NCI-H510A treated with DMSO at 0.1 percent for 48 hours (cell line): ENCODE measurements at places on chromosomes 1 and 21.
A peak's percentile ranks its signal among the peaks of the same experiment; 100 is the strongest.

- DNase-seq: no peak
These were observed 276.0 kb upstream of the NR5A2 start for GRCh38 chr1:199751506-199751905.

- no peak for DNase-seq
These were observed 8.4 kb upstream of the ZNF697 start for GRCh38 chr1:119656410-119656955.

- no peak for DNase-seq
These were observed 55.9 kb downstream of the CNST start for GRCh38 chr1:246622035-246622652.

GRCh38 chr1:68230484-68230802 lies 1.9 kb downstream of the WLS start:
- DNase-seq: peak; percentile 69

- no peak for DNase-seq
These were observed 62.1 kb downstream of the PCNT start for GRCh38 chr21:46385846-46386733.

DNA sequence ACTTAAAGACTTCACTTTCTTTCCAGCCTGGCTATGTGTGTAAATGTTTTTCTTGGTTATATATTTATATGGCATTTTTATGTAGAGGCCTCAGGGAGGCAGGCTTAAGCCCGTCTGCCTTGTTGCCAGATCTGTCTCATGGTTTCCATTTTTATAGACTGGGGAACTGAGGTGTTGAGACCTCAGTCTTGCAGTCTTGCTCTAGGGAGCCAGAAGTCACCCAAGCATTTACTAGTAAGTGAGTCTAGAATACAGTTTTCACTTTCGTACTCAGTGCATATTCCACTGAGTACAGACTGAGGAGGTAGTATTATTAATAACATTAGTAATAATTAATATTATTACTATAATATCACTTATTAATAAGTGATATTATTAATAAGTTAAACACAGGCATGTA lies 161.4 kb downstream of the UCK2 start:
- DNase-seq: no peak

GRCh38 chr1:27496604-27497155 lies 6.7 kb upstream of the WASF2 start:
- no peak for DNase-seq

DNA sequence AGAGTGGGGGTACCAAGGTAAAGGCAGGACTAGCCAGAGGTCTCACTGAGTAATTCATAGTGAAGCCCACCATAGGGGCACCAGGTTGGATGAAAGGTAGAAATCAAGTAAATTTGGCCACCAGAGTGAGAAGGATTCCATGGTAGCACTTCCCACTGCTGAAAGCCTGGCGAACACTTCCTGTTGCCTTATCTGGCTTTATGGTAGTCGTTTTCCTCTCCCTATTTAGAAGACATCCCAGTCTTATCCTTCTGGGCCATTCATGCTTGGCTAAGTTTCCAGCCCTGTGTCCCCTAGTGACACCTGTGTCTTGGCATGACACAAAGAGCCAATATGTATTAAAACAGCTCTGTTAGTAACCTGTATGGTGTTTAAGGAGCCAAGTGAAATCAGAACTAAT lies 74.3 kb upstream of the SIPA1L2 start:
- no peak for DNase-seq

DNA sequence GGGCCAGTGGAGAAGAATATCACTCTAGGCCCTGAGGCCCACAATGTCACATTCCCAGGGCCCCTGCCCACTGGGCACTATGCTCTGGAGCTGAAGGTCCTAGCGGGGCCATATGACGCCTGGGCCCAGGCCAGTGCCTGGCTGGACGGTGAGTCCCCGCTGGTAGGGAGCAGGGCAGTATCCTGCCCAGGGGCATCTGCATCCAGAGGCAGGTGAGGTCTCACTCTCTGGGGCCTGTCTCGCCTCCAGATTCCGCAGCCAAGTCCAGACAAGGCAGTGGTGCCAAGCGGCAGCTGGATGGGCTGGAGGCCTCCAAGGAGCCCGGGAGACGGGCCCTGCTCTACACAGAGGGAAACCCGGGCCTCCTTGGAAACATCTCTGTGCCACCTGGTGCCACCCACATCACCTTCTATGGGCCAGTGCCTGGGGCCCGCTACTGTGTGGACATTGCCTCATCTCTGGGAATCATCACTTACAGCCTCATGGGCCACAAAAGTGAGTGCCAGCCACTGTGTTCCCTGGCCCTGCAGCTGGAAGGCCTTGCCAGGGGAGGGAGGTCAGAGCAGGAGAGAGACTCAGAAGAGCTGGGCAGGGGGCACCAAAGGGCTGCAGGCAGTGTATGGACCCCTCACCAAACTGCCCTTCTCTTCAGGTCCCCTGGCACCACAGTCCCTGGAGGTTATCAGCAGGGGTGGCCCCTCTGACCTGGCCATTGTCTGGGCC lies 11.1 kb upstream of the PTPN7 start:
- no peak for DNase-seq

DNA sequence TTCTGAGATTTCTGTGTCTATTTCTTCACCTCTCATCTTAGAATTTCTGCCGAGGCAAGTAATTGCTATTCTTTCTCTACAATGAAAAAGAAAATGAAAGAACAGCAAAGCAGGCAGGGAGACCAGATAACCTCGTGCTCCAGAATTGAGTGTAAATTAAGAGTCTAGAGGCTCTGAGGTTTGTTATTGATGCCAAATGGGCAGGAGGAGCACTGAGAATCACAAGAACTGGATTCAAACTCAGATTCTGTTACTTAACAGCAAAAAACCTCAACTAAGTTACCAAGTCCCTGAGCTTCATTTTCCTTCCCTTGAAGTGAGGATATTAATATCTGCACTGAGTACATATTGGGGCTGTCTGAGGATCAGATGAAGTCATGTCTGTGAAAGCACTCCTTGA lies 5.5 kb upstream of the DDR2 start:
- DNase-seq: no peak

DNA sequence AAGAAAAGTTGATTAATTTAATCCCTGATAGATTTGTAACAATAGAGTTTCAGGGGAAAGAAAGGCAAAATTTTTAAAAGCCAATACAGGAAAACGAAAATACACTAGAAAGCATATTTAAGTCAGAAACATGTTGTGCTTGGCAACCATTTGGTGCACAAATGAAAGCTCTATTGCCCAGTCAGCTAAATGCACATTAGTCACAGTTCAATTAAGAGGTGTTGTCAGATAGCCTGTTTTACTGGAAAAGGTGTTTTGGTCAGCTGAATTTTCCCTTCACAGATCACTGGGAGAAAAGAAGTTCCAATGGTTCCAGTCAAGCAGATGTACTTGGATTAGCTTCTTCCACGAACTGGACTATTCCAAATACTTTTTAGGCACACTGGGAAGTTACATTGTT lies 25.4 kb downstream of the RGS4 start:
- DNase-seq: no peak

DNA sequence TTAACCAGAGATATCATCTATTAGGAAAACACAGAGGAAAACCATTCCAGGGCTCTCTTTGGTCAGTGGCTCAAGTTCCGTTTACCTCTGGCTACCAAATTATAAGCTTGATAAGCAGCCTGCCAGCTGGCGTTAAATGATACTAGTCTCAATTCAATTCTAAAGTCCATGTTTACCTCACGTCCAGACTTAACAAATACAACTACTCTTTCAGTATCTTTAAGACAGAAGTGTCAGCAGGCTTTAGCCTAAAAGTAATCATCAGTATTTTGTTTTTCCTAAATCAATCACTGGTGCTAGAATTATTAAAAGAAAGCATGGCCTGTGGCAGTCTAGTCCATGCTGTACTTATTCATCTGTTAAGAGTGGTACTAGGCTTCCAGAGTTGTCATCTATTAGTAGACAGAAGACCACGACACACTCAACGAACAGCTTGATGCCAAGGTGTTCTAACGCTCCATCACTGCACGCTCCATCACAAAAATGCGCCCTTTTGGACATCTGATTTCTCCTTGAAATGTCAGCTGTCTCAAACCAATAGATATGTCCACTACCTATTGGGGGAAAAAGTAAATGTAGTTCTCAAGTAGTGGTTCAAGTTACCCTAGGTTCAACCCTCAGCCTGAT lies 1.5 kb downstream of the IVNS1ABP start:
- DNase-seq: peak; percentile 41

DNA sequence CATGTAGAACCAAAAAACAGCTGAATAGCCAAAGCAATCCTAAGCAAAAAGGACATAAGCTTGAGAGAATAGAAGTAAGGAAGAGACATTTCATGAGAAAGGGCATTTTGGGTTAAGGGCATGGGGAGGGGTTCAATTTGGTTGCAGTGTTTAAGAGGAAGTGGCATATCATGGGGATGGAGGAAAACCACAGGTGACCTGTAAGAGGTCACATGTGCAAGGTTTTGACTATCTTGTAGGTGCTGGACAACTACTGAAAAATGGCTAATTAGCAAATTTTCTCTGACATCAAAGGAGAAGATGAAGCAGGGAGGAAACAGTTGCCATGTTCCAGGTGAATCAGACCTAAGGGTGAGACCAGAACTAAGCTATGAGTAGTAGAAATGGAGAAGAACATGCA lies 31.3 kb upstream of the ROR1 start:
- DNase-seq: no peak

DNA sequence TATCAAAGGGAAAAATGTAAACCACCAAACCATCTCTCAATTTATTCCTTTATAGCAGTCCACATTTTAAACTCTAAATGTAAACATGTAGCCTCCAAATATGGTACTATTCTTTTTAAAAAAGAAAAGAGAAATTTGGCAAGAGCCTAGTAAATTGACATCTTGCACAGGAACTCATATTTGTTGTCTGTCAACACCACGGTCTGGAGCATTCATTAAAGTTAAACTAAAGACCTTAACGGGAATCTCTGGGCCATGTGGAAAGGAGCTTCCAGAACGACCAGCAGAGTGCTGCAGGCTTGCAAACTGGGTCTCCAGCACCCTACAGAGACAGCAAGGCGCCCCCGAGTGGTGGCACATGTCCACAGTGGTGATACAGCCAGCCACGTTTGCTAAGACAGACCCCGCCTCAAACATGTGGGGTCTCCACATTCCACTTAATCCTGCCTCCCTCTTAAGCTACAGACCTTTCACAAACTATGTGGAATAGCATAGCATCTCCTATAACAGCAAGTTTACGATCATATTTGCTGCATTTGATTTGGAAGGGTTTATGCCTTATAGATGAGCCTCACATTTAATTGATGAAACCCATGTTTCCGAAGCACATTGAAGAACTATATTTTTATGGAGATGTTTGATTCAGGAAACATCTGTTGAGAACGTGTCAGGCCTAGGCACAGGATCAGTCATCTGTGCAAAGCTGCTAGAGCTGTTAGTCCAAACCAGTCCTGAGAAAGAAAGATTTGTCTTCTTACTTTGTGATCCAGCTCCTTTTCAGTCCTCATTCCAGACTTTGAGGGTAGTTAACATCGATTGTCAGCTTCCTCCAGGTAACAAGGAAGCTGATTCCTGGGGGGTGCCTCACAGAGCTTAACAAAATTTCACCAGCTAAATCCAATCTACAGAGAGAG lies 96.4 kb upstream of the BACE2 start:
- no peak for DNase-seq

GRCh38 chr1:168361252-168361651 lies 80.6 kb downstream of the TBX19 start:
- DNase-seq: no peak

GRCh38 chr21:43743947-43744346 lies 25.0 kb downstream of the PDXK start:
- DNase-seq: no peak

DNA sequence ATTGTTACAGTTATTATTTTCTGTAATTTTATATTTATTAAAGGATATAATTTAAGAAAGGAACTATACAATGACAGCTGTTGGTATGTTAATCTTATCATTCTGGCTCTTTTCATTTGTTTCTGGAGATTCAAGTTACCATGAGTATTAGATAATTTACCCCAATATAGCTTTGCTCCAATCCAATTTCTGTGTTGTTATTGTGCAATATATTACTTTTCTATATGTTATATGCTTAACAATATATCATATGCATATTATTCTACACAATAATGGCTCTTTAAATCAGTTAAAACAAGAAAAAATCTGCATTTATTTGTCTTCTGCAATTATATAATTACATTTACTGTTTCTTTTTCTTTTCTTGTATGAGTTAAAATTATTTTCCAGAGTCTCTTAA lies 1650.9 kb downstream of the BRINP3 start:
- DNase-seq: no peak

DNA sequence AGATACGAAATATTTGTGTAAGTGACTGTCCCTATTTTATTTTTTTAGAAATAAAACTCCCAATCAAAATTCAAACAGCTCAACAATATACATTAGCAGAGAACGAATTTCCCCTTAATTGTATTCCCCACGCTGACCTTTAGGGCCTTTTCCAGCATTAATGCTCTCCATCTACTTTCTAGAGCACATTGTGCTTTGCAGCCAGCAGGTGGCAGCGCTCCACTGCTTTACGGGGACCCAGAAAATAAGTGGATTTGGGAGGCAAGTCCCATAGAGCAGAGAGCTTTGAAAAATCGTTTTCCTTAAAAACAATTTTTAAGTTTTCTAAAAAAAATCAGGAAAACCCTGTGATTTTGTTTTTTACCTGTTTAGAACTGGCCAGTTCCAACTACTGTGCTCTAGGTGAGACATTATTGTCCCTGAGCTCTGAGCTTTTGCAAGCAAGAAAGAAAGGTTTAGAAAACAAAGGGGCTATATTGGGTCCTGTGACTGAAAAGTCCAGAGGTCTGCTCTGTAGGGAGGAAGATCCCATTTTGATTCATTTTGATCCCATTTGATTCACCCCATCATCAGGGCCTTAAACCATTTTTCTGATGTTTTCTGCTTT lies 144.4 kb upstream of the ZNF644 start:
- peak; percentile 94 for DNase-seq

DNA sequence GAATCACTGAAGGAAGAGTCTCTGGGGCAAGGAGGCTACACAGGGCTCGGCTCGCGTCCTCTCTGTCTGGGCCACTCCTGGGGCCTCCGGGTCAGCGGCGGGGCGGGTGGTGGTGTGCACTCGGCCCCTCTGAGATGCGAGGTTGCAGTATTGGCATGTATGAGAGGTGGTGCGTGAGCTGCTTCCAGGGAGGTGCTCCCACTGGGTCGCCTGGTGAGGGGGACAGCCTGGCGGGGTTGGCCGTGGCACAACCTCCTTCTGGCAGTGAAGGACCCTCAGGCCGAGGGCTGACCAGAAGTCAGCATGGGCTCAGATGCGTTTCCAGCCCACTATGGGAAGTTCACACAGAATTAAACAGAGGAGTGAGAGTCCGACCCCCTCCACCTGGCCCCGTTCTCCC lies 38.5 kb upstream of the COL18A1 start:
- DNase-seq: no peak
